Aorta (tissue), 5 donors: ENCODE measurements at places on chromosomes 16 and 17.

- DNase-seq, result no peak
These were observed 27.7 kb upstream of the FAAP100 start for GRCh38 chr17:81579821-81580321.

- no peak for DNase-seq
These were observed 31.9 kb downstream of the RANBP10 start for GRCh38 chr16:67774457-67774853.

- no peak for DNase-seq
These were observed 215.3 kb downstream of the HAPSTR1 start for GRCh38 chr16:9306753-9307152.

- DNase-seq, result no peak
These were observed 36.1 kb downstream of the GPATCH8 start for GRCh38 chr17:44467108-44467507.

- no peak for DNase-seq
These were observed 473.2 kb upstream of the SALL1 start for GRCh38 chr16:51624080-51624775.

- no peak for DNase-seq
These were observed 645 bp upstream of the ELMO3 start for GRCh38 chr16:67198238-67198734.

DNA sequence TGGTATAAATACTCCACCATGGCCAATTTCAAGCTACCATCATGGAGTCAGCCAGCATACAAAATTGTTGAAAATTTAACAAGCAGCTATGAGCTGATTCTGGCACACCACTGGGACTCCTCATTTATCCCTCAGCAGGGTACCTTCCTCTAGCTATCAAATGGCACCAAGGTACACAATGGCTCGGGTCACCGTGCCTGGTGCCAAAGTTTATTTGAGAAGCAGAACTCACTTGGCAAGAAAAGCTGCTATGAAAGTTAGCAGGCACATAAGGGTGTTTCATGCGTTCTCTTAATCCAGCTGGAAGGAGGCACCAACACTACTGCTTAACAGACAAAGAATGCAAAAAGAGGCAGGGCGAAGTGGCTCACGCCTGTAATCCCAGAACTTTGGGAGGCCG lies 51.6 kb downstream of the IKZF3 start:
- DNase-seq, result no peak

DNA sequence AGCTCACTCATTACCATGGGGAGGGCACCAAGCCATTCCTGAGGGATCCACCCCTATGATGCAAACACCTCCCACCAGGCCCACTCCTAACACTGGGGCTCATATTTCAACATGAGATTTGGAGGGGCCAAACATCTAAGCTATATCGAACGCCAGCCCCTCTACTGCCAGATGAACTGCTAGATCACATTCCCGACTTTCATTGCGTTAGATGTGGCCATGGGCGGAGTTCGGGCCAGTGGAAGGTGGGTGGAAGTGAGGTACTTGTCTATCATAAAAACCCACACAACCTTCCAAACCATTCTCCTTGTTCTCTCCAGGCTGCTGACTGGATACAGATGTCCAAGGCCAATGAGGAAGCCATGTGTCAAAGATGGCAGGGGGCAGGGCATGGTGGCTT lies 27.0 kb upstream of the ANKRD40CL start:
- no peak for DNase-seq

GRCh38 chr17:3040882-3041281 lies 22.5 kb downstream of the OR1D5 start:
- no peak for DNase-seq

- no peak for DNase-seq
These were observed 56.3 kb downstream of the XYLT1 start for GRCh38 chr16:17414421-17414820.

DNA sequence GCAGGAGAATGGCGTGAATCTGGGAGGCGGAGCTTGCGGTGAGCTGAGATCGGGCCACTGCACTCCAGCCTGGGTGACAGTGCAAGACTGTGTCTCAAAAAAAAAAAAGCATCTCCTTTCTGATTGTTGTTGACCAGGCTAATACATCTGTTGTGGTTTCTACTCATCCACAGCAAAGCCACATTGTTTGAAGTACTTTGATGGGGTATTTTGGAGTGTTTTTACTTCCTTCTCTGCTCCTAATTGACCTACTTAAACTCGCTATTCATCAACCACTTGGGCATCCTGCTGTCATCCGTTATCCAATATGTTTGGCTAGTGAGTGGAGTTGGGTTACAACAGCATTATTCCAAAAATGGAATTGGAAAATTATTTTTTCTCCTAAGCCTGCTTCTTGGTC lies 3.5 kb upstream of the CDC27 start:
- DNase-seq, result no peak
